Mammary epithelial cell (primary cell): ENCODE measurements at places on chromosomes 1 and 21.
A peak's percentile ranks its signal among the peaks of the same experiment; 100 is the strongest.

- DNase-seq = peak; percentile 30
Observed at GRCh38 chr1:111203681-111204200, 3.3 kb upstream of the DENND2D start.

DNA sequence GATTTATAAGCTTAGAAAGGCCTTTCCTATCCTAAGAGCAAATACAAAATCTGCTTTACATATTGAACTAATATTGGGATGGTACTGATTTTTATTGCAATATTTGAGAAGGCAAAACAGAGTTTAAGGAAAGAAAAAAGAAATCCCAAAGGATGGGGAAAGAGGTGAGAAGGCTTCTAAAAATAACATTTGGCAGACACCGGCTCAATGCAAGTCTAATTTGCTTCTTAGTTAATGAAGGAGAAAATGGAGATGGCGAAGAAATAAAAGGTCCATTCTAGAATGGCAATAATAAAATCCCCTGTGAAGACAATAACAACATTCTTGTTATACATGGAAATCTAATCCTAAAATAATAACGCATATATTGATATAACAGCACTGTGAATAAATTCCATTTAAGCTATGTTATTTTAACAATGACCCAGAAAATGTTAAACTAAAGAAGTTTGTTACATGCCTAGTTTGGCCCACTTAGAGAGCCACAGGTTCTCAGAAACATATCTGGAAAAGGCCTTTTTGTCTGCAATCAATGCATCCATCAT is 117.7 kb downstream of the HLCS start:
- DNase-seq = no peak

- DNase-seq = no peak
Observed at GRCh38 chr1:239536165-239536849, 149.9 kb downstream of the CHRM3 start.

- DNase-seq = no peak
Observed at GRCh38 chr1:1881727-1882126, 9.2 kb downstream of the GNB1 start.

DNA sequence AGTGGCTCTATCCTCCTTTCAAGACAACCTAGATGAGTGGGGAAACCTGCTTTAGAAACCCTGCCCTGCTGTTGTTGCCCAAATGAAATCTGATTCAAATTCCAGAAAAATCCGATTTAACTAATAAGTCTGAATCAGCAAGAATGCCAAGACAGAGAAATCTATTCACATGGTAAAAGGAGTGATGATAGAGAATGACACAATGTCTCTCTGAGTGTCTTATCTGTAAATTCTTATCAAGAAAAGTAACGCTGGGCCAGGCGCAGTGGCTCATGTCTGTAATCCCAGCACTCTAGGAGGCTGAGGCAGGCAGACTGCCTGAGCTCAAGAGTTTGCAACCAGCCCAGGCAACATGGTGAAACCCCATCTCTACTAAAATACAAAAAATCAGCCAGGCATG is 13.7 kb upstream of the GUCA2A start:
- DNase-seq = no peak

DNA sequence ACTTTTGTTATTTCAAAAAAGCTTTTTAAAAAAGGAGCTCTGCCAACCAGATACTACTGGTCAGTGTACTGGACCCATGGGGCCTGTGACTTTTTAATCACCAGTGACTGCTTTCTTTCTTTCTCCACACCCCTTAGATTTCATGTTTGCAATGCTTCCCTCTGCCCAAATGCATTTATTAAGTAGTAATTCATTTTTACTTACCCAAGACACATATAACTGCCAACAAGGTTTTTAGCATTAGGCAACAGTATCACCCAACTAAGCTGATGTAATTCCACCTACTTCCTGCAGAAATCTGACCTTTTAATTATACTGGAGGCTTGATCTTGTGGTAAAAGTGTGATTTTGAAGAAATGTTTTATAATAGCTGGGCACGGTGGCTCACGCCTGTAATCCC is 12.5 kb downstream of the MECR start:
- no peak for DNase-seq

GRCh38 chr1:241479294-241479693 is 40.3 kb downstream of the FH start:
- no peak for DNase-seq

- DNase-seq = peak; percentile 84
Observed at GRCh38 chr1:8818325-8818775, 910 bp upstream of the RERE start.

GRCh38 chr1:15937706-15938168 is 38.2 kb downstream of the ZBTB17 start:
- DNase-seq = no peak

DNA sequence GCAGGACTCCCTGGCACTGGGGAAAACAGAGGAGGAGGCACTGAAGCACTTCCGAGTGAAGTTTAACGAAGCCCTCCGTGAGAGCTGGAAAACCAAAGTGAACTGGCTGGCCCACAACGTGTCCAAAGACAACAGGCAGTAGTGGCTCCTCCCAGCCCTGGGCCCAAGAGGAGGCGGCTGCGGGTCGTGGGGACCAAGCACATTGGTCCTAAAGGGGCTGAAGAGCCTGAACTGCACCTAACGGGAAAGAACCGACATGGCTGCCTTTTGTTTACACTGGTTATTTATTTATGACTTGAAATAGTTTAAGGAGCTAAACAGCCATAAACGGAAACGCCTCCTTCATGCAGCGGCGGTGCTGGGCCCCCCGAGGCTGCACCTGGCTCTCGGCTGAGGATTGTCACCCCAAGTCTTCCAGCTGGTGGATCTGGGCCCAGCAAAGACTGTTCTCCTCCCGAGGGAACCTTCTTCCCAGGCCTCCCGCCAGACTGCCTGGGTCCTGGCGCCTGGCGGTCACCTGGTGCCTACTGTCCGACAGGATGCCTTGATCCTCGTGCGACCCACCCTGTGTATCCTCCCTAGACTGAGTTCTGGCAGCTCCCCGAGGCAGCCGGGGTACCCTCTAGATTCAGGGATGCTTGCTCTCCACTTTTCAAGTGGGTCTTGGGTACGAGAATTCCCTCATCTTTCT is 75.5 kb downstream of the PIK3CD start:
- DNase-seq = no peak

DNA sequence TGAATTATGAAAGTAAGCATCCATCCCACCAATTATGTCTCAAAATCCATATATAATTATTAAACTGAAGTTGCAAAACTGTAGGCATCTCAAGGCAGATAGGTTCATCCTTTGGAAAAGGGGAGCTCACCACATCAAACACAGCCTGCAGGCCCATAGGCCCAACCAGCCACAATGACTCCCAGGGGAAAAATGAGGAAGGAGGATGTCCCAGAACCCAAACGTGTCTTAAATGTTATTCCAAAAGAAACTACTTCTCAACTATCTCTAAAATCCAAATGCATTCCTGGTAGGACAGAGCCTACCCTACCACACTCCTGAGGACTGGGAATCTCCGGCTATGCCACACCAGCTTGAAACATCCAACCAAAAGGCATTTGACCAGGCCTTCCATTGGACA is 12.8 kb downstream of the TIAM1 start:
- DNase-seq = no peak

DNA sequence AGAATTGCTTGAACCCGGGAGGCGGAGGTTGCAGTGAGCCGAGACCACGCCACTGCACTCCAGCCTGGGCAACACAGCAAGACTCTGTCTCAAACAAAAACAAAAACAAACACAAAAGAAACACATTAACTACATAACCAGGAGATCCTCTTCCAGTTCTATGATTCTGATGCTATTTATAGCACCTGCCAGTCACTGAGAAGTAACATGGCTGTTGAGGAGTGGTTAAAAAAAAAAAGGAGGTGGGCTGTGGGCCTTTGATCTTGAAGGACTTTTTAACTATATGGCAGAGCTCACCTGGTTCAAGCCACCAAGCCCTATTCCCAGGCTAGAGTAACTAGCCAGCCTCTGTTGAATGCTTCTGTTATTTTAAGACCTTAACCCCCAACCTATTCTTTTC is 148.8 kb downstream of the ZBTB18 start:
- no peak for DNase-seq

DNA sequence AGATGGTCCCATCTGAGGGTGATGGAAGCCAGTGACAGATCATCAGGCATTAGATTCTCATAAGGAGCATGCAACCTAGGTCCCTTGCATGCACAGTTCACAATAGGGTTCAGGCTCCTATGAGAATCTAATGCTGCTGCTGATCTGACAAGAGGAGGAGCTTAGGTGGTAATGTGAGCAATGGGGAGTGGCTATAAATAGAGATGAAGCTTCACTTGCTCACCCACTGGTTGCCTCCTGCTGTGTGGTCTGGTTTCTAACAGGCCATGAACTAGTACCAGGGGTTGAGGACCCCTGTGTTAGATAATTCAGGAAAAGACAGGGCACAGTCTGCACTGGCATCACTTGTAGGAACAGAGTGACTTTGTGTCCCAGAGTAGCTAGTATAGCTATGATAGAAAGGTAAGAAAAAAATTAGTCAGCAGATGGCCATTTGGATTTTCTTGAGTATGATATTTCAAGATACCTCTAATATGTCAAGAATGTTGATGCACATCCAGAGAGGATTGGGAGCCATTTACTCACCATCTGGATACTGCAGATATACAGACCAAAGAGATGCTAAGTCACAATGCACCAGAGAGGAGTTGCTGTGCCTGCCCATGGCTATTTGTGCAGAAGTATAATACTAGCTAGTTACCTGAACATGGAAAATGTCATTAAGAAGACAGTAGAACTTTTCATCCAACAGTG is 53.6 kb downstream of the ADCY10 start:
- DNase-seq = no peak

GRCh38 chr1:59188413-59189213 is 108.3 kb upstream of the FGGY start:
- DNase-seq = no peak

DNA sequence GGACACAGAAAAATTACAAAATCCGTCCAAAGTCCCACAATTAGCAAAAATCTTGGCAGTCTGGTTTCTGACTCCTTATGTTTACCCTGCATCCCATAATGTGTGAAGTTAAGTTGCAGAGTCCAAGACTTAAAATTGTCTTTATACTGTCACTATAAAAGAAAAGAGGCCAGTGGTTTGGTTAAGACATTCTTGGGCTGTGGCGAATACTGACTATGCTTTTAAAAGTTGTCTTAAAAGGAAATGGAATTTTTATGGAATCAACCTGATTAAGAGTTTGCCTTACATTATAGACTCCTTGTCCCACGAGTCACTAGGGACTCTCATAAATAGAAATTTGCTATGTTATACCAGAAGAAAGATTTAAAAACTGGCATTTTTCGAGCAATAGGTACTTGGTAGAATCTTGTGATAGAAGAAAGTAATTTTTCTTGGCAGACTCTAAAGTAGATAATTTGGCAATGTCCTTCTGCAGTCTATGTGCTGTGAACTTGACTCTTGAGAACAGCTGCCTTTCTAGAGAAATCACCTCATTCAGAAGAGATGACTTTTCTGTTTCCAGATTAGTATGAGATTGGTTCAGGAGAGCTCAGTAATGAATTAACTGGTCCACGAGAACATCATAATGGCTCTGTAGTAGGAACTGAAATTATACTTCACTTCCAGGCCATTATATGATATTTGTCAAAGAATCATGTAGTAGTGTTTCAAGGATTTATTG is 31.8 kb downstream of the NTNG1 start:
- DNase-seq = no peak

GRCh38 chr1:9249534-9250410 is 15.2 kb downstream of the H6PD start:
- DNase-seq = no peak

DNA sequence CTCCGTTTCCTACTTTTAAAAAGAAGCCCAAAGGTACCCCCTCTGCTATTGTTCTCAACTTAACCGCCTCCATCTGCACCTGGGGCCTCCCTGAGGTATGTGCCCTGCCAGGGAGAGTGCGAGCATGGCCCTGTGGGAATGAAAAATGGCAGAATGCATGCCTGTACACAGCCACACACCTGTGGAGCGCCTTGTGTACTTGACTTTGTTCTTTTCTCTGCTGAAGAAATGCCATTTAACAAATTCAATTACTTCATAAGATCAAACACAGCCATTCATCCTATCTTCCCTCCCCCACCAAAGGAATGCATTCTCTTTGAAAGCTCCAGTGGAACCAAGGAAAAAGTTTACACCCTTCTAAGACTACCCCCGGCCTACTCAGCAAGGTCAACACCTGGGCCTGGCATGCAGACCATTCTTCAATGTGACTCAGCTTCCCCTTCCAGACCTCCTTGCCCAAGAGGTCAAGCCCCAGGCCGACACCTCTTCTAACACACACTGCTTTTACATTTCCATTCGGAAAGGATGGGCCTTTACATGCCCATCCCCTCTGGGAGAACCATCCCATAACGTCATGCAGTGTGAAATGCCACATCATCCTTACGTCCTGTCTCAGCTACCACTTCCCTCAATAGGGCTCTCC is 123.7 kb downstream of the SMYD2 start:
- DNase-seq = peak; percentile 98
